ENCODE measurements at places on chromosomes 3 and 15.

- DNase-seq: no peak
Measured at GRCh38 chr3:189272500-189273119, 100.8 kb downstream of the TPRG1 start.

- DNase-seq: no peak
Measured at GRCh38 chr3:132539681-132540080, 57.4 kb upstream of the ACKR4 start.

- DNase-seq: no peak
Measured at GRCh38 chr15:40066589-40066988, 27.6 kb upstream of the SRP14 start.

- DNase-seq: no peak
Measured at GRCh38 chr3:183701744-183702143, 4.1 kb downstream of the YEATS2 start.

- DNase-seq: no peak
Measured at GRCh38 chr15:74589826-74590225, 25.8 kb upstream of the CLK3 start.

DNA sequence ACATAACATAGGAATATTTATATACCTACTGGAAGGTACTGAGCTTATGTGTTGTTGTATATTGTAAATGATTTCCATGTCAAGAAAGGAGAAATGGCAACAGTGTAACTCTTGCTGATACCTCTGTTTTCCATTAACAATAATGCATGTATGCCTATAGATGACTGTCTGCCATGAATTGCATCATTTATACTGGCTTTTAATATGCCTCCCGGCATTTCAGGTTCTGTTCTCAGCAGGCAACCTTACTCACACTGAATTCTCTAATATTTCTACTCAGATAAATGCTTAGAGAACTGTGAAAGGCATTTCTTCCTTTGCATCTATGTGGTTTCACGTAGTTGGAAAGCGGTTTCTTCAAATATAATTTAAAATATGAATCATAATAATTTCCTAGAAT is 41.8 kb downstream of the LEKR1 start:
- no peak for DNase-seq

GRCh38 chr3:136074546-136075170 is 109.1 kb downstream of the PPP2R3A start:
- DNase-seq: no peak

- DNase-seq: no peak
Measured at GRCh38 chr3:194259982-194260766, 91.0 kb downstream of the CPN2 start.

DNA sequence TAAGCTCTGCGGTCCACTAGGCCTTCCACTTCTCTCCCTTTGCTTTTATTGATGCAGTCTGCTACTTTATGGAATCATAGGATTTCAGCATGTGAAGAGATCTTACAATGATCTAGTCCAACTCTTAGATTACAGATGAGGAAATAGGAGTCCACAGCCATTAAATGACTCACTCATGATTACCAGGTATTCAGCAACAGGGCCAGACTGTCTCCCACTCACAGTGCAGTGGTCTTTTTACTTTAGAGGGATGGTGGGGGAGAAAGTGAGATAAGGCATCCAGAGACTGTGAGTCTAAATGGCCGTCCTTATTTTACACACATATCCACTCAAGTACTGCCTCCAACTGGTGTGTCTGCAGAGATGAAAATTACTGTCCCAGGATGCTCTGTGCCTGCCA is 88.5 kb upstream of the SKOR1 start:
- no peak for DNase-seq

DNA sequence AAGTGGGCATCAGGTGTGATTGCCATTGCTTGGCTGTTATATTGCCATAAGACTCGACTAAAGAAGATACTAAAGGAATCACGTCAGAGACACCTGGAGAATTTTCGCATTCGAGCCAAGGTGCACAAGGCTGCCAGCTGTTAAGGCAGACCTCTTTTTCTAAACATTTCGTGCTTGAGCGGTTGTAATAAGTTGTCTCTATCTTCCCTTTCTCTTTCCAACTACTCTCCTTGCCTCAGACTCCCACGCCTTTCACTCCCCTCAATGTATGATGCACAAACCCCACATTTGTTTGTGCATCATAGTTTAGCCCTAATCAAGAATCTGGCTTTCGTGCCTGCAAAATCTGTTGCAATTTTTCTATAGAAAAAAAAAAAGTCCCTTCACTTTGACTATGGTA is 118.0 kb downstream of the IQCH start:
- no peak for DNase-seq

GRCh38 chr3:144055604-144056003 is 84.0 kb downstream of the DIPK2A start:
- no peak for DNase-seq
